ENCODE measurements at places on chromosomes 4 and X.

DNA sequence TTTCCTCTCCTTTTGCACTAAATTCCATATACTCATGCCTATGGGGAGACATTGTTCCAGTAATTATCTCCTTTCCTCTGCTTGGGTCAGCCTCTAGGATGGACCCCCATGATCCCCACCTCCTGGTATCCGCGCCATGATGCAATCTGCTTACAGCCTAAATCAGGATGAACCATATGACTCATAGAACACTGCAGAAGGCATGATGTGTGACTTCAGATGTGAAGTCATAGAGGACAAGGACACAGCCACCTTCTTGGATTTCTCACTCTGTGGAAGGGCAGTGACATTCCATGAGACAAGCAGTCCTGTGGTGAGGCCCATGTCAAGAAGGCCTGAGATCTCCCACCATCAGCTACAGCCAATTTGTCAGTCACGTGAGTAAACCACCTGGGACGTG, 9.0 kb upstream of the TMEM144 start:
- no peak for DNase-seq

DNA sequence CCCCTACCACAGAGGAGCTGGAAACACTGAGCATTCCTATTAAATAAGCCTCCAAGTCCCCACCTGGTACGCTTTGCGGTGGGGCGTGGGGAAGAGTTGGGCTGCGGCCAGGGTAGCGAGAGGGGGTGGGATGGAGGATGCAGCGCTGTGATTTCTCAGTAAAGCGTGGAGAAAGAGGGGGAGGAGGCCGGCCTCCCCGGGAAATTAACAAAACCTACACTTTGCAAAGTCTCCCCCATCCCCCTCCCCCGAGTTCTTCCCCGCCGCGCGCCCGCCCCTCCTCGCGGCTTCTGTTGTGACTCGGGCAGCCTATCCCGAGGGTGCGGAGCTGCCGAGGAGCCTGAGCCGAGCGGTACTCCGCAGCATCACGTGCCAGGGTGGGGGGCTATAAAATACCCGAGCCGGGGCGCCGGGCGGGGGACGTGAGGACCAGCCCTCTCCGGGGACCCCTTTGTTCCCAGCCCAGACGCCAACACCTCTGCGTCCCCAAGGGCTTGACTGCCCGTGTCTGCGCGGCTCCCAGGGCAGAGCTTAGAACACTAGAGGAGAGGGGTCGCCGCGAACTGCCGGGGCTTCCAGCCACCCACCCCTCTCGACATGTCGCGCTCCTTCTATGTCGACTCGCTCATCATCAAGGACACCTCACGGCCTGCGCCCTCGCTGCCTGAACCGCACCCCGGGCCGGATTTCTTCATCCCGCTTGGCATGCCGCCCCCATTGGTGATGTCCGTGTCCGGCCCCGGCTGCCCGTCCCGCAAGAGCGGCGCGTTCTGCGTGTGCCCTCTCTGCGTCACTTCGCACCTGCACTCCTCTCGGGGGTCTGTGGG, at the start of gene GSX2:
Gene GSX2, plus strand, starts transcription at position 416 of the 827 bp plus-strand sequence. Its CDS starts 182 bp downstream, at position 598.
- peak; percentile 8 for DNase-seq

DNA sequence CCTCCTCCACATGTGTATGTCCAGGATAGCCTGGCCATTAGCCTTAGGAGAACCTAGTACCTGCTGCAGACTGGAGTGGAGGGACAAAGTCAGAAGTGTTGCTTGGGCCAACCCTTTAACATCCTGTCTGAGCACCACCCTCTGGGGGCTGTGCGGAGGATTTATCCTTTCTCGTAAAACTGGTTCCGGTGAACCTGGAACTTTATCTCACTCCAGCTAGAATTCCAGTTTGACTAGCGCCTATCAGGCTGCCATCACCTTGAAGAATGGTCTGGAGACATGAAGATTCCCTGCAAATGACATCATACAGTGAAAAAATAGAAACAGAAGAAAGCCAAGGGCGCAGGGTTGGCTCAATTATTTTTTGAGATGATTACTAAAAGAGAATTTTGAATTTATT, 4.0 kb downstream of the TCEAL8 start:
- no peak for DNase-seq

- DNase-seq, result no peak
Measured at GRCh38 chr4:83782591-83782990, 246.7 kb downstream of the GPAT3 start.

- DNase-seq, result no peak
Measured at GRCh38 chr4:138999666-139000065, 15.9 kb upstream of the NOCT start.

DNA sequence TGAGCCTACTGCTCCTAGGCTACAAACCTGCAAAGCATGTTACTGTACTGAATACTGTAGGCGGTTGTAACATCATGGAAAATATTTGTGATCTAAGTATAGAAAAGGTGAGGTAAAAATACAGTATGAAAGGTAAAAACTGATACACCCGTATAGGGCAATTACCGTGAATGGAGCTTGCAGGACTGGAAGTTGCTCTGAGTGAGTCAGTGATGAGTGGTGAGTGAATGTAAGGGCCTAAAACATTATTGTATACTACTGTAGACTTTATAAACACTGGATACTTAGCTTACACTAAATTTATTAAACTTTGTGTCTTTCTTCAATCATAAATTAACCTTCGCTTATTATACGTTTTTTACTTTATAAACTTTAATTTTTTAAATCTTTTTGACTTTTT, 3.7 kb downstream of the KIF4A start:
- DNase-seq, result no peak

DNA sequence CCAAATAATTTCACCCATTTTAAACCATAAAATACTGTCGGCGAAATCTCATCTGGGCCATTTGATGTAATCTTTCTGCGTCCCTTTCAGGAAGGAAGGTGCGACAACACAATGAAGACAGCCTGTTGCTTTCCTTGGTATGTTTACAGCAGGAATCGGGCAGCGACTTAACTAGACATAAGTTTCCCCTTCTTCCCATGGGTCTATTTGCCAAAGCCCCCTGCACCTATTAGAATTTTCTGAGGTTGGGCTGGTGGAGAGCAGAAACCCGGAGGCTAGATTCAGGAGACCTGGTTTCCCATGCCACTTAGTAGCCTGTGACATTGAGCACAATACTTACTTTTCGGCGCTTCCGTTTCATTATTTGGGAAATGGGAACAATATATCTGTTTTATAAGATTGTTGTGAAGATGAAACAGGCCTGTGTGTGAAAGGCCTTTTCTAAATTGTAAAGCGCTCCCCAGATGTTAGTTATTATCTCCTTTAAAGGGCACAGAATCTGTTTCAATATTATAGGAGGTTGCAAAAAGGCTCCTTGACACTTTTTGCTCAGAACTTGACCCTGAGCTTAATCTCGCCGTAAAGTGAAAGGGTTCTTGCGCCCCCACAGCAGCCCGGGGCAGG, 552 bp upstream of the AFF1 start:
- DNase-seq, result peak; percentile 74

GRCh38 chr4:178856139-178856800, 1414.0 kb upstream of the AGA start:
- no peak for DNase-seq

DNA sequence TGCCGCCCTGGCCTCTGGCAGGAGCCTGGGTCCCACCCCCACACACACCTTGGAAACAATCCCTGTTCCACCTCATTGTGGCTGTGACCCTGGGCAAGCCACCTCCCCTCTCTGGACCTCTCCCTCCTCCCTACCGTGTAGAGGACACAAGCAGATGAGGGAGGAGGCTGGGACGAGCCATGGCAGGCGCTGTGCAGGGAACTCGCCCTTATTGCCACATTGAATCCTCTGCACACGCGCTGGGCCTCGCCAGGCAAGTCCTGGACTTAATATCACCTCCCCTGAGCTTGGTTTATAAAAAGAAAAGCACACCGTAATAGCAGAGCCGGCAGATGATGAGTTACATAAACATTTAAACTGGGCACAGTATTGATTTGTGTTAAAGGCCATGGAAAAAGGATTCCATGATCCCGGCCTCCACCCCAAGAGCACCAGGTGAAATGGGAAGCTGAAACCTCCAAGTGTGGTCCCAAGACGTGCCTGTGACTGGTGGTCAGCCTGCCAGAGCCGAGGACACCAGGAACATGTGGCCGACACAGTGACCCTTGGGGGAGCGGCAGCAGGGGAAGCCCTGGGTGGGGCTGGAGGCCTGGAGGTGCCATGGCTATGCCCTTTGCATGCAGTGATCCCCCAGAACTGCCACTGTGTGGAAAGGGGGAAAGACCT, 81.1 kb downstream of the PPP2R2C start:
- no peak for DNase-seq

- DNase-seq, result no peak
Measured at GRCh38 chr4:139664442-139664841, 1.2 kb upstream of the MGST2 start.

DNA sequence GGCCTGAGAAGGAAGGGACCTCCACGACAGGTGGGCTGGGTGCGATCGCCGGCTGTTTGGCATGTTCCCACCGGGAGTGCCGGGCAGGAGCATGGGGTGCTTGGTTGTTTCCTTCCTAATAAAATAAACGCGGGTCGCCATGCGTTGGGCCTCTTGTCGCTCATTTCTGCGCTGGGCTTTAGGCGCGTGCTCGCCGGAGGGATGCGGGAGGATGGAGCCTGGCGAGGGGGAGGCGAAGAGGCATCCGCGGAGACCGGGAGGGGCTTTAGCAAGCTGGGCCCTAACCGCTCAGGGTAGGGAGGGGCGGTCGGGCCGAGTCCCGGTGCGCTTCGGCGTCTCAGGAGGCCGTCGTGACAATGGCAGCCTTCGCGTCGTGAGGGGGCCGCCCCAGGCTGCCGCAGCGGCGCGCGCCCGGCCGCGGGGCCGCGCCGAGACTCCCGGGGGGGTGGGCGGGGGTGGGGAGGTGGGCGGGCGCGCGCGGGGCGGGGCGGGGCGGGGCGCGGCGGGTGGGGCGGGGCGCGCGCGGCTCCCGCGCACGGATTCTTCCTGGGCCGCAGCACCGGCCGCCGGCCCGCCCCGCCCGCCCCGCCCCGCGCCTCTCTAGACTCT, 476 bp upstream of the GDI1 start:
- peak; percentile 39 for DNase-seq

GRCh38 chr4:76804096-76804495, 93.8 kb downstream of the SOWAHB start:
- no peak for DNase-seq

- DNase-seq, result no peak
Measured at GRCh38 chr4:88445252-88445651, 11.7 kb upstream of the HERC5 start.

DNA sequence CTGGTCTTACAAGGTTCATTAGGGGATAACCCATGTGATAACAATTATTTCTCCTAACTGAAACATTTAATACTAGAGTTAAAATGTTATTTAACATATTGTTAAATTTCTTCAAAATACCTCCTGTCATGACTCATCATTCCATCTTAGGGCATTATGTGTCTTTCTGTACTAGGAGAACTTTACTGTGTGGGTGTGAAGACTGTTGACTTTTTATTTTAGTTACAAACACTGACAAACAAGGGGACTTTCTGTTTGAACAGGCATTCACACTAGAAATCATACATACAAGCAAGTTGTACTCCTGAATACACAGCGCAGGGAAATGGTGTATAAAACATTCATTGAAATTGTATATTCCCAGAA, 175.9 kb downstream of the FBXW7 start:
- DNase-seq, result no peak

DNA sequence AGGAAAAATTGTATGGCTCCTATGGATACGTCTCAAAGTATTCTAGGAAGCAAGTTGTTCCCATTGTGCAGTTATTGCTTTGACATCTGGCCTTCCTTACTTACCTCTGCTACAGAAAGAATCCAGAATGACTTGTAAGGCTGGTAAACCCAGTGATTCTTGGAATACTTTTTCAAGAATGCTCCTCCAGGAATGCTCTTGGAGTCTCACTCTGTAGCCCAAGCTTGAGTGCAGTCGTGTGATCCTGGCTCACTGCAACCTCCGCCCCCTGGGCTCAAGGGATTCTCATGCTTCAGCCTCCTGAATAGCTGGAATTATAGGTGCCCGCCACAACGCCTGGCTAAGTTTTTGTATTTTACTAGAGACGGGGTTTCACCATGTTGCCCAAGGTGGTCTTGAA, 38.1 kb downstream of the GAB1 start:
- DNase-seq, result no peak

GRCh38 chr4:148302416-148302815, 139.8 kb downstream of the NR3C2 start:
- no peak for DNase-seq

All from NCI-H510A treated with DMSO at 0.1 percent for 48 hours (cell line).